Placental epithelial cell (primary cell): ENCODE measurements at places on chromosomes 6 and 20. TPM values are rescaled to one million over a fixed set of nuclear protein-coding genes. Genes with fewer than 3 reads are reported as not detected.

The KCNG1 gene
- total RNA-seq = 24.3 and 50.6 TPM in 2 replicates

The DEFB124 gene
- total RNA-seq = not detected in 2 replicates

The KIAA1755 gene
- total RNA-seq = 7.5 and 11.3 TPM in 2 replicates

The DUSP15 gene
- not detected in 2 replicates for total RNA-seq

The SLC26A8 gene
- total RNA-seq = not detected in 2 replicates

The TRIM31 gene
- total RNA-seq = under 0.01 and 0.11 TPM in 2 replicates

The BMP6 gene
- 0.39 and 2.1 TPM in 2 replicates for total RNA-seq

The TMEM200A gene
- under 0.01 and 0.33 TPM in 2 replicates for total RNA-seq

The RHAG gene
- total RNA-seq = not detected in 2 replicates

The HDGFL1 gene
- total RNA-seq = not detected in 2 replicates

The LST1 gene
- not detected in 2 replicates for total RNA-seq

The TXLNB gene
- not detected in 2 replicates for total RNA-seq

The IP6K3 gene
- 2.4 and 6.3 TPM in 2 replicates for total RNA-seq

The CGA gene
- not detected in 2 replicates for total RNA-seq

The CRYBG1 gene
- under 0.01 and 0.39 TPM in 2 replicates for total RNA-seq

The CYP39A1 gene
- 0.22 and 0.79 TPM in 2 replicates for total RNA-seq

The CDH26 gene
- 0.79 and 1.4 TPM in 2 replicates for total RNA-seq

The COL21A1 gene
- total RNA-seq = not detected in 2 replicates

The MAS1 gene
- total RNA-seq = not detected in 2 replicates

The MATN4 gene
- total RNA-seq = 0.54 and 1.2 TPM in 2 replicates

The TEAD3 gene
- total RNA-seq = 44.4 and 47.5 TPM in 2 replicates

The CDH4 gene
- under 0.01 and 1.6 TPM in 2 replicates for total RNA-seq

The PRSS16 gene
- total RNA-seq = 6.9 and 10.2 TPM in 2 replicates

The COL12A1 gene
- total RNA-seq = 301 and 1,002 TPM in 2 replicates

The ADGRF1 gene
- total RNA-seq = under 0.01 and 0.33 TPM in 2 replicates

The ZC3H12D gene
- 0.39 and 0.43 TPM in 2 replicates for total RNA-seq

The ANKRD66 gene
- not detected in 2 replicates for total RNA-seq
